ENCODE measurements at places on chromosomes 12 and 14. TPM values are rescaled to one million over a fixed set of nuclear protein-coding genes. Genes with fewer than 3 reads are reported as not detected.

RILPL2 gene
- 25.1 TPM for polyA plus RNA-seq

CDKN3 gene
- 1.8 TPM for polyA plus RNA-seq

AQP2 gene
- not detected for polyA plus RNA-seq

DCN gene
- polyA plus RNA-seq, result not detected

OTX2 gene
- not detected for polyA plus RNA-seq

MYRFL gene
- polyA plus RNA-seq, result not detected

HAL gene
- 22.3 TPM for polyA plus RNA-seq

CLEC1B gene
- 3.5 TPM for polyA plus RNA-seq

KCNC2 gene
- not detected for polyA plus RNA-seq

RAD9B gene
- 1.1 TPM for polyA plus RNA-seq

- H3K4me1 ChIP-seq, result no peaks in the 10 kb centered on the region
- H3K27ac ChIP-seq, result no peak overlapping the region
- no peaks in the 10 kb centered on the region for H3K27me3 ChIP-seq
- no peak overlapping the region for H3K4me3 ChIP-seq
Measured at GRCh38 chr12:25283006-25283405, 32.3 kb upstream of the KRAS start.

DNA sequence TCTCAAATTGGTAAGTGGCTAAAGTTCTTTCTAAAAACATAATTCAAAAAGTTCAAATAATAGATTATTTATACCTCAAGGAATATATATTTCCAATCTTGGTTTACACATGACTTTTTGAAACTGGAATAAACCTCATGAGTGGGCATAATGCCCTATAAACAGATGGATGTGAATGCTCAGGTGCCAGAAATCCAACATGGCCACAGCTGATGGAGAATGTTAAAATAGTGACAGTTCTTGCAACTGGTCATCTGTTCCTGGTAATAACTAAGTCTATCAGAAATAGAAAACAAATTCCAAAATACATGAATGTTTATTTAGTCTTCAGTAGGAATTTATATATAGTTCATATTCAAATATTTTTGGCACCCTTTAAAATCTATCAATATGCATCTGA is 21.6 kb upstream of the CNOT2 start:
- no peaks in the 10 kb centered on the region for H3K27me3 ChIP-seq
- no peaks in the 10 kb centered on the region for H3K36me3 ChIP-seq
- no peaks in the 10 kb centered on the region for H3K4me1 ChIP-seq
- DNase-seq, result no peak
- H3K4me3 ChIP-seq, result no peak overlapping the region
- no peak overlapping the region for H3K27ac ChIP-seq

- no peaks in the 10 kb centered on the region for H3K4me1 ChIP-seq
- DNase-seq, result no peak
- H3K27me3 ChIP-seq, result no peaks in the 10 kb centered on the region
- H3K27ac ChIP-seq, result no peak overlapping the region
Measured at GRCh38 chr14:34051966-34052657, 101.2 kb upstream of the EGLN3 start.

GRCh38 chr12:92943482-92944250 is 14.6 kb upstream of the EEA1 start:
- H3K4me3 ChIP-seq, result no peak overlapping the region
- H3K36me3 ChIP-seq, result no peaks in the 10 kb centered on the region
- H3K4me1 ChIP-seq, result peaks cover 8% of the 10 kb centered on the region
- no peaks in the 10 kb centered on the region for H3K27me3 ChIP-seq

GRCh38 chr14:94126419-94126677 is 3.1 kb downstream of the IFI27L2 start:
- H3K4me3 ChIP-seq, result no peak overlapping the region
- no peaks in the 10 kb centered on the region for H3K27me3 ChIP-seq
- H3K4me1 ChIP-seq, result peaks cover 13% of the 10 kb centered on the region
- peaks cover 13% of the 10 kb centered on the region for H3K36me3 ChIP-seq
- no peak overlapping the region for H3K27ac ChIP-seq

GRCh38 chr12:89695830-89696229 is 12.8 kb downstream of the ATP2B1 start:
- H3K4me1 ChIP-seq, result peaks cover 15% of the 10 kb centered on the region
- no peaks in the 10 kb centered on the region for H3K27me3 ChIP-seq
- no peaks in the 10 kb centered on the region for H3K36me3 ChIP-seq

GRCh38 chr12:1436015-1436414 is 158.4 kb downstream of the FBXL14 start:
- no peak for DNase-seq
- no peaks in the 10 kb centered on the region for H3K36me3 ChIP-seq
- H3K4me1 ChIP-seq, result no peaks in the 10 kb centered on the region
- H3K4me3 ChIP-seq, result no peak overlapping the region
- H3K27ac ChIP-seq, result no peak overlapping the region

- H3K4me1 ChIP-seq, result no peaks in the 10 kb centered on the region
- no peaks in the 10 kb centered on the region for H3K27me3 ChIP-seq
- H3K4me3 ChIP-seq, result no peak overlapping the region
- H3K36me3 ChIP-seq, result no peaks in the 10 kb centered on the region
- H3K27ac ChIP-seq, result no peak overlapping the region
Measured at GRCh38 chr14:28542040-28542439, 224.5 kb upstream of the FOXG1 start.

GRCh38 chr12:85575120-85576096 is 260.8 kb downstream of the RASSF9 start:
- no peak overlapping the region for H3K4me3 ChIP-seq
- no peaks in the 10 kb centered on the region for H3K27me3 ChIP-seq
- no peak overlapping the region for H3K27ac ChIP-seq
- DNase-seq, result no peak

DNA sequence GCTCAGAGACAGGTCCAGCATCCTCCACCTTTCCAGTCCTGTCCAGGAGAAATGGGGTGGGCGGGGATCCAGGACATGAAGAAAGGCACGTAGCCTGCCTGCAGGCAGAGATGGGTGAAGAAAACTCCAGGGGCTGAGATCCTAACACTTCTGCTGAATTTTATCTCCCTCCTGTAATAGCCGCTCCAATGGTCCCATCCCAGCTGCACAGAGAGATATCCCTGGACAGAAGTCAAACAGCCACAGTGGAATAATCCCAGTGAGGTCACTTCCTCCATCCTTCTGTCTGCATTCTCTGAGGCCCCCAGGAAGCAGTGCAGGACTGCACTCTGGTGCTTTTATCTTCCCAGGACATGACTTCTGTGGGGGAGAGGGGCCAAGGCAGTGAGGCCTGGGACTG is 26.3 kb downstream of the KRT18 start:
- H3K4me3 ChIP-seq, result no peak overlapping the region
- H3K27me3 ChIP-seq, result peaks cover 2% of the 10 kb centered on the region
- H3K36me3 ChIP-seq, result no peaks in the 10 kb centered on the region
- DNase-seq, result no peak

GRCh38 chr14:34699873-34700621 is 14.3 kb downstream of the CFL2 start:
- DNase-seq, result no peak
- no peaks in the 10 kb centered on the region for H3K4me1 ChIP-seq
- no peaks in the 10 kb centered on the region for H3K36me3 ChIP-seq
- no peaks in the 10 kb centered on the region for H3K27me3 ChIP-seq

DNA sequence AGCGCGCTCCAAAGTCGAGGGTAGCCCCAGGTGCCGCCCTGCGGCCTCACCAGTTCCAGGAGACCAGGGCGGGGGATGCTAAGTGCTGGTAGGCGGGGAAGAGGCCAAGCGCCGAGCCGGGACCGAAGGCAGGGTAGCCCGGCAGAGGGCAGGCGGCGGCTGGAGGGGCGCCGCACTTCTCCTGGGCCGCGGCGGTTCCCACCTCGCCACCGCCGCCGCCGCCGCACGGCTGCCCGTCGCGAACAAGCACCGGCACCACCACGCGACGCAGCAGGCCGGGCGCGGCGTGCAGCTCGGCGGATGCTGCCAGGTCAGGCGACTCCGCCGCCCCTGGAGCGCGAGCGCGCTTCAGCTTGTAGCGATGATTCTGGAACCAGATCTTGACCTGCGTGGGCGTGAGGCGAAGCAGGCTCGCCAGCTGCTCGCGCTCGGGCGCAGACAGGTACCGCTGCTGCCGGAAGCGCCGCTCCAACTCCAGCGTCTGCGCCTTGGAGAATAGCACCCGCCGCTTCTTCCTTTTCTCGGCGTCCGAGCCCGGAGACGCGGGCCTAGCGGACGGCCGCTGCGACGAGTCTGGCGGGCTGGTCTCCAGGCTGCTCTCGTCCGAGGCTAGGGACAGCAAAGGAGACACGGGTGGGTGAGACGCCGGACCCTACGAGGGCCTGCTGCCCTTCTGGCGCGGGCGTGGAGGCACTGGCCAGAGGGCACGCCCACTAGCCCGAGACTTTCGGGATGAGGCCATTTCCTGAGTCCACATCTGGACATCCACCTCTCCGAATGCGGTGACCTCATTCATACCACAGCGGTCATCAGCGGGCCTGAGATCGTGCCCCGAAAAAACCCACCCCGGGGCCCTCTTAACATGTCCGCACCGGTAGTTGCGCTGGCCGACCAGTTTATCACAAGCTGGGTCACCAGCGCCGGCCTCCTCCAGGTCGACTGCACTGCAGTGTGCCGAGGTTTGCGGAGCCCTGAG is 1.3 kb downstream of the NKX2-8 start:
- H3K4me3 ChIP-seq, result no peak overlapping the region
- no peaks in the 10 kb centered on the region for H3K4me1 ChIP-seq
- peaks cover 91% of the 10 kb centered on the region for H3K27me3 ChIP-seq
- no peak for DNase-seq

- H3K27me3 ChIP-seq, result no peaks in the 10 kb centered on the region
- no peak overlapping the region for H3K27ac ChIP-seq
- no peak for DNase-seq
- H3K4me1 ChIP-seq, result no peaks in the 10 kb centered on the region
- no peaks in the 10 kb centered on the region for H3K36me3 ChIP-seq
- no peak overlapping the region for H3K4me3 ChIP-seq
Measured at GRCh38 chr12:6213969-6214368, 13.8 kb downstream of the CD9 start.

GRCh38 chr12:26599096-26599695 is 233.8 kb downstream of the ITPR2 start:
- no peaks in the 10 kb centered on the region for H3K4me1 ChIP-seq
- no peaks in the 10 kb centered on the region for H3K27me3 ChIP-seq
- no peak overlapping the region for H3K4me3 ChIP-seq
- DNase-seq, result no peak

DNA sequence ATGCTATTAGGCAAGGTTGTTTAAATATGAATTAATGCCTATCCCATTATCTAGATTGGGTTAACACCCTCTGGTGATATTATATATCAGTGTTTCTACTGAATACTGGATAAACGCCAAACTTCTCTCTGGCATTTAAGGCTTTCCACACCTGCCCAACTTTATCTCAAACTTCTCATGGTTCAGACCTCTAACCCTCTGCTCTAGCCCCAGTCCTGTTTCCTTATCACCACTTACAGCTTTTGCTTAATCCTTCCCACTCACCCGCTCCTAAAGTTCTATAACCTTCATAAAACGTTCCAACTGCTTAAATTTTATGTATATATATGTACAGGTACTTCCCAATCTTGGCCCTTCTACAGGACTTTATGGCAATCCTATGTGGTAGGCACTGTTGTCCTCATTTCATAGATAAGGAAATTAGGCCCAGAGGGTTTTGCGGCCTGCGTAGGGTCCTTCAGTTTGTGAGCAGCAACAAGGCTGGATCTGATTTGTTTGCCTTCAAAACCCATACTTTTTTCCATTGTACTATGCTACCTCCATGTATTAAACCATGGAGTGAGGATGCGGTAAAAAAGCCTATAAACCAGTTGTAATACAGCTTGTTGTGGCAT is 1.2 kb downstream of the LPCAT3 start:
- H3K4me3 ChIP-seq, result no peak overlapping the region
- H3K36me3 ChIP-seq, result peaks cover 4% of the 10 kb centered on the region
- H3K27me3 ChIP-seq, result no peaks in the 10 kb centered on the region
- DNase-seq, result no peak

DNA sequence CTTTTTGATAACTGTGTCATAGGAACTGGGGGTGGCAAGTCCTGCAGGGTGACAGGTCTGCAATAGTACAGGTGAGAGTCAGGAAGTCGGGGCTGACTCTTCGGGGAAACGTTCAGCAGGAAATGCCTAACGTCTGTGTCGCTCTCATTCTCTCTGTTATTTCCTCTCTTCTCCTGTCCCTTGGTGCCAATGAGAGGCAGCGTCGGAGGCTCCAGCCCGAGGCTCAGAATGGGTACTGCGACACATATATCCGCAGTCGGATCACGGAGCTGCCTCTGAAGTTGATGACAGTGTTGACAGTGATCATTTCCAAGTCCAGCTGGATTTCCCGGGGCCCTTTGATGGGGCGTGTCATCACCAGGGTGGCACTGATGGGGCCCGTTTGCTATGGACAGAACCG is 2.7 kb upstream of the TC2N start:
- H3K27ac ChIP-seq, result no peak overlapping the region
- no peaks in the 10 kb centered on the region for H3K27me3 ChIP-seq
- H3K36me3 ChIP-seq, result no peaks in the 10 kb centered on the region
- DNase-seq, result no peak
- H3K4me3 ChIP-seq, result no peak overlapping the region

DNA sequence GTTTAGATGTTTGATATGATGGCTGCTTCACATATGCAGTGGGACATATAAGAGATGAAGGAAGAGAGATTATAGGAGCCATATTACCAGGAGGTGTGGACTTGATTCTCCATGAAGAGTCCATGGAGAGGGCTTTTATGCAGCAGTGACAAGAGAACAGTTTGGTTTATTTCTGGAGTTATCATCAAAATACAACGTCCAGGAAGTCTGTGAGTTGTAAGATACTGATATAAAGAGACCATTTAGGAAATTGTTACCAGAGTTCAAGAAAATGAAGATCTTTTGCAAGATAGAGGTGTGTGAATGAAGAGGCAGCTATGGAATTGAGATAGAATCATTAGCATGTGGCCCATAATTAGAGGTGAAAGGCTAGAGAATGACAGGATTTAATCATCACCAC is 431.7 kb downstream of the NPAS3 start:
- no peaks in the 10 kb centered on the region for H3K4me1 ChIP-seq
- no peak overlapping the region for H3K4me3 ChIP-seq
- no peak overlapping the region for H3K27ac ChIP-seq
- no peaks in the 10 kb centered on the region for H3K36me3 ChIP-seq

- DNase-seq, result no peak
- H3K4me3 ChIP-seq, result no peak overlapping the region
Measured at GRCh38 chr12:70468741-70469140, 102.7 kb downstream of the KCNMB4 start.

DNA sequence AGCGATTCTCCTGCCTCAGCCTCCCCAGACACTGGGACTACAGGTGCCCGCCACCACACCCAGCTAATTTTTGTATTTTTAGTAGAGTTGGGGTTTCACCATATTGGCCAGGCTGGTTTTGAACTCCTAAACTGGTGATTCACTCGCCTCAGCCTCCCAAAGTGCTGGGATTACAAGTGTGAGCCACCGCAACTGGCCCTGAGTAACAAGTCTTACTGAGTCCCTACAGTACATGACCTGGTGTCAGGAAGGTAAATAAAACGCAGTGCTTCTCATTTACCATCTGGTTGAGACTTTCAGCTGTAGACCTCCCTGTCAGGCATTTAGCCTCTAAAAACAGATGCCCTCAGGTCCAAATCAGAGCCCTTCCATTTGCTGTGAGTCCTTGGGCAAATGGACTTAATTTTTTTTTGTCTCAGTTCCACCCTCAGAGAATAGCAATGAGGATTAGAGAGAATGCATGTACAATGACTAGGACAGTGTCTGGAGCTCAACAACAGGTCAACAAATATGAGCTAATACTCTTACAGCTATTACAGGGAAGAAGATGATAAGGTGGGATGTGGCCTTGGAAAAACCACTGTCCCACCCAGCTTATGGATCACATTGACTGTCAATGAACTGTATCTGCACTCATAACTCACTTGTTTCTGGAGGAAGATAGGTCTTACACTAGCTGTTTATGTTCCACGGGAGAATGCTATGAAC is 70.5 kb downstream of the PHLDA1 start:
- H3K4me3 ChIP-seq, result no peak overlapping the region
- H3K36me3 ChIP-seq, result no peaks in the 10 kb centered on the region
- no peaks in the 10 kb centered on the region for H3K27me3 ChIP-seq
- H3K27ac ChIP-seq, result no peak overlapping the region
- H3K4me1 ChIP-seq, result peaks cover 13% of the 10 kb centered on the region
- no peak for DNase-seq

All from CD14-positive monocyte (primary cell).